Muscle of back (tissue), 13 donors: ENCODE measurements at places on chromosomes 5 and 9. TPM values are rescaled to one million over a fixed set of nuclear protein-coding genes. Genes with fewer than 3 reads are reported as not detected.

RASA1 gene
- polyA plus RNA-seq, result 35.6 TPM

CCL27 gene
- polyA plus RNA-seq, result 0.75 TPM

INSYN2B gene
- polyA plus RNA-seq, result 0.36 TPM

DCTN4 gene
- 41.3 TPM for polyA plus RNA-seq

- DNase-seq, result no peak
Observed at GRCh38 chr9:81174023-81174422, 515.3 kb downstream of the TLE1 start.
